Stimulated activated CD4-positive, alpha-beta T cell treated with anti-CD3 and anti-CD28 coated beads, Interleukin-12 subunit alpha, Interleukin-12 subunit beta, amount 100 ng/mL, for 4 hours (primary cell): ENCODE measurements at places on chromosomes 1 and 21.

DNA sequence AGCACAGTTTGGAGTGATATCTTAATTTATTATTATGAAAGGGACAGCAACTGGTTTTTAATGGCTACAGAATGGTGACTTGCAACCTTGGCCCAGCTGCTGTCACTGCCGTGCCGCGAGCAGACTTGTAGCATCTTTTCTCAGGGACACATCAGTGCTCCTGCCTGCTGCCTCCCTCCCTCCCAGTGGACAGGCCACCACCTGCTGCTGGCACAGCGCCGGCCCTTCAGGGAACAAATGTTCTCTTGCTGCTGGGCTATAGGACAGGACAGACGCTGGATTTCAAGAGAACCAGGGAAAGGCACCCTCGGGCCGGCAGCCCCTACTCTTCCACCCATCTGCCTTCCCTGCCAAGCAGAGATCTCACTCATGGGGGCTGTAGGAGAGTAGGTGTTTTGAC, 413.8 kb upstream of the NFIA start:
- DNase-seq = no peak

GRCh38 chr1:82752046-82752445, 951.3 kb downstream of the ADGRL2 start:
- DNase-seq = no peak

- DNase-seq = no peak
Observed at GRCh38 chr1:107788206-107789202, 176.5 kb downstream of the VAV3 start.

GRCh38 chr1:98921817-98922216, 82.8 kb downstream of the PLPPR5 start:
- DNase-seq = no peak

DNA sequence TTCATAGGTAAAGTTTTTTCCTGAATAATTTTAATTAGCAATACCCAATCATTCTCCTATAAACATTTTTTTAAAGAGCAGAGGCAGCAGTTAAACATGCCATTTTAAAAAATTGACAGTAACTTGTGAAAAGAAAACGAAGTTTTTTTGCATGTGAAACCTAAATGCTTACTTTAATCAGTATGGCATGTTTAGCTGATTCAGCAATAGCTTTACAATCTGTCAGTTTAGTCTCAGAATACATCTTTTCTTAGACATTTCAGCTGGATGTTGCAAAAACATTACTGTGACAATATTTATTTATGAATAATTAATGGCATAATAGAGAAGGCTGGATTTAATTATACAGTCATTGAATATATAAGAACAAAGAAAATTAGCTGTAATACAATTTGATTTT, 1132.4 kb upstream of the ADGRL2 start:
- no peak for DNase-seq

GRCh38 chr1:27571439-27572018, 32.4 kb downstream of the AHDC1 start:
- no peak for DNase-seq

DNA sequence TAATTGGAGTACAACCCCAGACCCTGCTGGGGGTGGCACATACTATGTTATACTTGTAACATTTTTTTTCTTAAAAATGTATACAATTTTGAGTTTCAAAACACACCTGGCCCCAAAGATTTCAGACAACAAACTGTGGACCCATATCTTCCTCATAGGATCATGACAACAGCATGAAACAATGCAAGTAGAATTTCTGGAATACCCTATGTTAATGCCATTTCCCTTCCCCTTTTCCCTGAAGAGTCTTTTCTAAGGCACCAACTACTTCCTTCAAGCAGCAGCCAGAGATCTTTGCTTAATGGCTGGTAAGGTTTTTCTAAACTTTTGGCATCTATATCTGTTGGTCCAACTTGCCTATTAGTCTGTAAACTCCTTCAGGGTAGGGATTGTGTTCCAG, 99.9 kb upstream of the SERBP1 start:
- no peak for DNase-seq

- DNase-seq = peak; percentile 12
Observed at GRCh38 chr21:42616446-42616845, 37.0 kb upstream of the PDE9A start.

DNA sequence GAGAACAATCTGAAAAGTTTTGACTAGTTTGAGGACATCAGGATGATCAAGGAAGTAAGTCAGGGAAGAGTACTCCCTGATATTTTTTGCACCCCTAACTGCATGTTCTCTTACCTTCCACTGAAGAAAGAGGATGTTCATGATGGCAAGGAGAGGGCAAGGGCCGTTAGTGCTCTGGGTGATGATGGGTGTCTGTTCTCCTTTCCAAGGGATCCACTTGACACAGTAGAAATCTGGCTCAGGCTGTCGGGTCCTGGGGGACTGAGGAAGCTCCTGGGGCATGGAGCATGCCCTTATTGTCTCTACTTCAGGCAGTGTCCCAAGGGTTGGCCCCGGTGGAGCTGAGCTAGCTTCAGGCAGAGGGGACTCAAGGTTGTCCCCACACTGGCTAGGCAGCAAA, 4.7 kb downstream of the MINDY1 start:
- DNase-seq = no peak

GRCh38 chr21:43974791-43975468, 37.2 kb upstream of the TRAPPC10 start:
- no peak for DNase-seq

- DNase-seq = no peak
Observed at GRCh38 chr1:204672069-204672468, 13.5 kb downstream of the LRRN2 start.

DNA sequence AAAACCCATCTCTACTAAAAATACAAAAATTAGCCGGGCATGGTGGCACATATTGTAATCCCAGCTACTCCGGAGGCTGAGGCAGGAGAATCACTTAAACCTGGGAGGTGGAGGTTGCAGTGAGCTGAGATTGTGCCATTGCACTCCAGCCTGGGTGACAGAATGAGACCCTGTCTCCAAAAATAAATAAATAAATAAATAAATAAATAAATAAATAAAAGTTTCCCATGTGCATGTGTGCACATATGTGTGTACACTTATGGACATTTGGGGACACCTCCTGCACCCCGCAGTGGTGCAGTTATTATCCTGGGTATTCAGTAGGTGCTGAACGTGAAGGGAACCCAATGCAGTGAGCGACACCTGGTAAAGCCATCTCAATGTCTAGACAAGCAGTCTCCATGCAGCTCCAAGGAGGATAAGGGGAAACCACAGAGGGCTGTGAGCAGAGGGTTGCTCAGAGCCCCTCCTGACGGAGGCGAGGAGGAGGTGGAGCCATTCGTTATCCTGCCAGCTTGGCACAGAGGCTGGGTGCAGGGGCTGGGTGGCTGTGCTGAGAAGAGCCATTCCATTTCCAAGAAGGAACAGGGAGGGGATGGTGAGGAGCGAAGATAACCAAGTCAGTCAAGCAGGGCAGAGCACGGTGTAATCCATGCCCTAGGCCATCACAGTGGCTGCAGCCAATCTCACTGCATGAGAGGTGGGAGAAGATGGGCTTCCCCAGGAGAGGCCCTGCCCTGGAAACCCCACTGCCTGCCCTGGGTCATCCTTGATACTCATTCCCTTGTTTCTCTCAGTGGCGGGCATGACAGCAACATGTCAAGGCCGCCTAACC, 25.6 kb downstream of the UBIAD1 start:
- no peak for DNase-seq

- no peak for DNase-seq
Observed at GRCh38 chr1:1092894-1093609, 18.9 kb upstream of the RNF223 start.

- no peak for DNase-seq
Observed at GRCh38 chr21:36347278-36347961, 27.4 kb downstream of the MORC3 start.

DNA sequence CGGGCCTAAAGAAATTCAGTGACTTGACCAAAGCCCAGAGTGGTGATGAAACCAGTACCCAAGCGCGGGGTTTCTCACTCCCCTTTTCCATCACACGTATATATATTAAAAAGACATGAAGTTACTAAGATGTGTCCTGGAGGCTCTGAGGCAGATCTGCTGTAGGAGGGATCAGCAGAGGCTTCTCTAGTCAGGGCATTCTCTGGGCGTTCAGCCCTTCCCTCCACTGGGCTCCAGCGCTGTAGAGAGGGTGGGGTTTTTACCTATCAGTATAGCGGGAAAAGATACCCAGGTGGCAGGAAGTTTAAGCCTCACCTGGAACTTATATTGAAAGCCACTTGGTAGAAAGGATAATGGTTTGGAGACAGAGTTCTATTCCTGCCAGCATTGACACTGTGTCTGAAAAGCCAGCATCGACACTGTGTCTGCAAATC, 862 bp upstream of the PLEKHO1 start:
- no peak for DNase-seq

GRCh38 chr21:37784591-37785318, 131.5 kb downstream of the KCNJ6 start:
- no peak for DNase-seq

- DNase-seq = no peak
Observed at GRCh38 chr1:76833151-76833550, 34.1 kb upstream of the ST6GALNAC5 start.

- no peak for DNase-seq
Observed at GRCh38 chr1:20981915-20982314, 194.8 kb downstream of the EIF4G3 start.

DNA sequence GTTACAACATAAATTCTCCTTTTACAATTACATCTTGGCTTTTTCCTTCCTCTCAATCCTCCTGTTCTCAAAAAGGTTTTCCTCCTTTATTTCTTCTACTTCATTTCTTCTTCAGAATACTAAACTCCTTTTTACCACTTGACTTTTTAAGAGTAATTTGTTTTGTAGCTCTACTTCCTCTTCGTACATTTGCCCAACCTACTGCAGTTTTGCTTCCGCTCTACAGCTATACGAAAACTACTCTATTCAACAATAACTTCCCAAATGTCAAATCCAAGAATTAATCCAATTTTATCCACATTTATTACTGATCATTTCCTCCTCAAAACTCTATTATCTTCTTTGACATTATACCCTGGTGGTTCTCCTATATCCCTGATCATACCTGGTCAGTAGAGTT, 3.4 kb downstream of the GDAP2 start:
- no peak for DNase-seq

- no peak for DNase-seq
Observed at GRCh38 chr1:40633931-40634376, 31.5 kb downstream of the RIMS3 start.

DNA sequence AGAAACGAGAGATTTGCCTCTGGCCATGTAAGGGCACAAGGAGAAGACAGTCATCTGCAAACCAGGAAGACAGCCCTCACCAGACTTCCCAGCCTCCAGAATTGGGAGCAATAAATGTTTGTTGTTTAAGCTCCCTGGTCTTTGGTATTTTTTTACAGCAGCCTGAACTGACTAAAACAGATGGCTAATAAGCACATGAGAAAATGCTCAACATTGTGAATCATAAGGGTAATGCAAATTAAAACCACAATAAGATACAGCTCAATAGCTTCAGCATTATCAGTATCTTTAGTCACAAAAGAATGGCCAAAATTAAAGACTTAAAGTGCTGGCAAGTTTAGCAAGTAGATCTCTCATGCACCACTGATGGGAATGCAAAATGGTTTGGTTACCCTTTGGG, 11.7 kb downstream of the UBE2G2 start:
- no peak for DNase-seq

- no peak for DNase-seq
Observed at GRCh38 chr1:48692235-48692634, 84.5 kb downstream of the BEND5 start.

- DNase-seq = no peak
Observed at GRCh38 chr1:31153423-31153822, 86.3 kb downstream of the NKAIN1 start.

DNA sequence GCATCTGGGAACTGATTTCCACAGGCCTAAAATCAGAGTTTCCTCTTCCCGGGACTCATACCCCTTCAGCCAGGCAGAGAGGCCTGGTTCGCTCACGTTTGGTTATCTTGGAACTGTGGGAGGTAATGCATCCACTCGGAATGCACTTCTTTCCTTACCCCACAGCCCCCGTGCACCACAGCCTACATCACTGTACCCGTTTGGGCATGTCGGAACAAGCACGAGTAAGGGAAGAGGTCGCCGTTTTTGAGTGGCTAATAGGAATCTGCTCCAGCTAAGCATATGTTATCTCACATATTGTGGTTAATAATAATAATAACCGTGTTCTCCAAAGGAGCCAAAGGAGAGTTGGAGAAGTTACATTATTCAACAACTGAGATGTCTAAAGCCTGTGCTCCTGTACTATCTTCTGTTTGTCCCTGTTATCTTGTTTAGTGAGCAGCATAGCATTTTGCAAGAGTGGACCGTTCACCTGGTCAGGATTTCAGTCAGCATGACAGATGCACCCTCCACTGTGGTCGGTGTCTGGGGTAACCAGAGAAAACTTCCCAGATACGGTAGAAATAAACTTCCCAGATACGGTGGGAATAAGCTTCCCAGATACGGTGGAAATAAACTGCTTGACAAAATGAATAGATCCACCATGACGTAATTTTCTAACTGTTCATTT, 198.6 kb downstream of the SDCCAG8 start:
- no peak for DNase-seq

- DNase-seq = no peak
Observed at GRCh38 chr1:30777060-30777903, 19.7 kb upstream of the LAPTM5 start.

GRCh38 chr1:79193211-79194079, 186.9 kb upstream of the ADGRL4 start:
- no peak for DNase-seq

DNA sequence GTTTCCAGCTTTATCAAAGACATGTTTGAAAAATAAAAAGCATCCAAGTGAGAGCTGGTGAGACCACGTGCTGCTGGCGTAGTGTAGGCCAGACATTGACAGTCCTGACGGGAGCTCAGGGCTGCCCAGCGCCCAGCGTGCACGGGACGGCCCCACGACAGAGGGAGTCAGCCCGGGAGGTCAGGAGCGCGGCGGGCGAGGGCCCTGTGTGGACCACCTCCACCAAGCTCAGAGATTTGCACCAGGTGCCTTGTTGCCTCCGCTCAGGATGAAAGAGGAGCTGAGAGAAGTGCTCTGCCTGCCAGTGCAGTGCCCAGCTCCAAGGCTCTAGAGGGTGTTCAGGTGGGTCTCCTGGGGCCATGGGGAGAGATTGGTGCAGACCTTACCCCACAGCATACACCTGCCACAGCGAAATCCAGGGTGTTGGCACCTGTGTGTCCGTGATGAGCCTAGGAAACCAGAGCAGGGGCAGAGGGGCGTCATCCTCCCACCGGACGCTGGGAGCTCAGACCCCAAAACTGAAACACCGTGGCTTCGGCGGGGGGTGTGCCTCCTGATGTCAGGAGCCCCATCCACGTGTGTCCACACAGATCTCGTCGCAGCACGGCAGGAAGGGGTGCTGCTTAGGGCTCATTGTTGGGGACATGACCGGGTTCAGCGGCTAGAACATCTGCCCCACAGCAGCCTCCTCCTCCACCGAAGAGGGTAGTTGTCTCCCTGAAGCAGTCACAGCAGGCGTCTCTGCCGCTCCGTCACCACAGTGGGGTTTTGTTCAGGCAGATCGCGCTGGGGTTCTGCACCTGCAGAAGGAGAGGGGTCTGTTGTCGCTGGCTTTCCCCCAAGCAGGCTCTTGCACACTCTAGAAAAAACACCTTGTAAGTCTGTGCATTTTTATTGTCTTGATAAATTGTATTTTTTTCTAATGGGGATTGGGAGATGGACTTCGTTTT, 64.2 kb downstream of the POFUT2 start:
- no peak for DNase-seq
